ENCODE measurements at places on chromosomes 4 and X.

GRCh38 chrX:7996414-7996813, 69.2 kb upstream of the PNPLA4 start:
- DNase-seq = no peak

- no peak for DNase-seq
Measured at GRCh38 chr4:25926462-25926861, 12.4 kb downstream of the SMIM20 start.

DNA sequence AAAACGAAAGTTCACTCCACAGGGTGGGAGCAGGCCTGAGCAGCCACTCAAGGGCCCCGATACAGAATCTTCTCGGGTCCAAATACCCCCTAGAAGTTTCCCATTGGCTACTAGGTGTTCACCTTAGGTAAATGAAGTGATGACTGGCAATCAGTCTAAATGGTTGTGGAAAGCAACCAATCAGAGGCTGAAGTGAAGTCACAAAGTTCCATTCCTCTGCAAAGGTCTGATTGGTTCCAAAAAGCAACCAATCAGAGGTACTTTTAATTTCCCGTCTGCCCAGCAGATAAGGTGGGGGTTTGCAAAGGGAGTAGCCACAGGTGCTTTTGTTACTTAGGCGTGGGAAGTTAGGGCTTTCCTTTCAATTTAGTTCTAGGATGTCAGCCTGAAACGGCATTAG, 58.2 kb upstream of the NKAP start:
- DNase-seq = no peak

DNA sequence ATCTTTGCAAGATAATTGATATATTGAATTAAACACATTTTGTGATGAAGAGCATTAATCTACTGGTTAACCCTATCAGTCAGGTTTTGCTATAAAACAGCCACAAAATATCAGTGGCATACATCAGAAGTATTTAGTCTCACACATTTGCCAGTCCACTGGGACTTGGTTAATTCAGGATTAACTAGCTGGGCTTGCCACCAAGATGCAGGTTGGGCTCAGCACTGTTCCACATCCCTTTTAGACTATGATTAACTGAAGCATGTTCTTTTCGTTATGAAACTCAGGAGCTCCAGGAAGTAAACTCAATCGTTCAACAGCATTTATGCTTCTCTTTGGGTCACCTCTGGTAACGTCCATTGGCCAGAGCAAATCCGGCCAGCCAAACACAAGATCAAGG, 538.1 kb upstream of the HS3ST1 start:
- DNase-seq = no peak

DNA sequence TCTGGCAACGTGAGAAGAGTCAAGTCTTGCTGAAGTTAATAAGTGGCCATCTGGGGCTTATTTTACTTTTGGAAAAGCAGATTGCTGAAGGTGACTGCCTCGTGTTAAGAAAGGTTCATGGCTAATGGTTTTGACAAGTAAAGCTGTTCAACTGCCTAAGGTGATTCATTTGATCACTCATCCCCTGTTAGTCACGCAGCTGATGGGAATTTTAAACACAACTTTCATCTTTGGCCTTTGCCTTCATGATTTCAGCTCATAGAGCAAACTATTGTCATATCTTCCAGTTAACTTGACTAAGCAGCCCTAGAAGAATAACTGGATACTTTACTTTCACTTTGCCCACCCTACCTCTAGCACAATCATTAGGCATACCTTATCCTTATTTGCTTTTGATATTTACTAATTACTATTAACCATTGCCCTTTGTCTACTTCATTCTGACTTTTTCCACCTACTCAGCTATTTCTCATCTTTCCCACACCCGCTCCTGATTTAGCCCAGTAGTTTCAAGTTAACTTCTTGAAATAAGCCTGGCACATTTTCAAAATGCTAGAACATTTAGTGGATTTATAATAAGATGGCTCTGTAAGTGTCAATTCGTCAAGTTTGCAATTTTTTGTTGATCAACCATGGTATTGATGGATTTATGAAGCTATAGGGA, 170.6 kb upstream of the S100G start:
- no peak for DNase-seq

GRCh38 chr4:140904904-140905303, 148.7 kb upstream of the TBC1D9 start:
- DNase-seq = no peak

- peak; percentile 64 for DNase-seq
Measured at GRCh38 chr4:2353222-2354107, 65.0 kb downstream of the ZFYVE28 start.

DNA sequence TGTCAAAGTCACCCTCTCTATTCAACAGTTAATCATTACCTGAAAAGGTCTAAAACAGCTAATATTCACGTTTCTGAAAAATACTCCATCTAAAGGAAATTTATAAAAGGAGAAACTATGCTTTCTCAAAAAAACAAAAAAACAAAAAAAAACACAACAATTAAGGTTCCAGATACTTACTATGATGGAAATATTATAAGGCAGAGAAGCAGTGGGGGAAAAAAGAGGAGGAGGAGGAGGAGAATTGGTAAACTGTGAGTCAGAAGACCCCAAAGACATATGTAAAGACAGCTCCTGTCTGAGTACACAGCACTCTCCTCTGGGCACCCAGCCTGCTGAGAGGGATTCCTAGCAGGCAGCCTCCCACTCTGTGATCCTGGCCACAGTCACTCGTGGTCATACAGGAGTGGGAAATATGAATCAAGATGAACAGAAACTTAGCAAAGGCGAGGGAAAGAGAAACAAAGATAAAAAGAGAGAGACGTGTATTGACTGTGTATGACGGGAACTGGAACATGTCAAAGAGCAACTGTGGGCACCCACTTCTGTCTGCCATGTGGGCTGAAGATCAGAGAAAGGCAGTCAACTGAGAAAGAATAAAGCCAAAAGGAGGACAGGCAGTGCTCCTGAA, 12.5 kb downstream of the KLHL15 start:
- no peak for DNase-seq

- no peak for DNase-seq
Measured at GRCh38 chrX:123184219-123184865, at the start of gene GRIA3. Gene GRIA3 (plus strand): TSS chrX:123184278. CDS start chrX:123184536, 258 bp downstream.

DNA sequence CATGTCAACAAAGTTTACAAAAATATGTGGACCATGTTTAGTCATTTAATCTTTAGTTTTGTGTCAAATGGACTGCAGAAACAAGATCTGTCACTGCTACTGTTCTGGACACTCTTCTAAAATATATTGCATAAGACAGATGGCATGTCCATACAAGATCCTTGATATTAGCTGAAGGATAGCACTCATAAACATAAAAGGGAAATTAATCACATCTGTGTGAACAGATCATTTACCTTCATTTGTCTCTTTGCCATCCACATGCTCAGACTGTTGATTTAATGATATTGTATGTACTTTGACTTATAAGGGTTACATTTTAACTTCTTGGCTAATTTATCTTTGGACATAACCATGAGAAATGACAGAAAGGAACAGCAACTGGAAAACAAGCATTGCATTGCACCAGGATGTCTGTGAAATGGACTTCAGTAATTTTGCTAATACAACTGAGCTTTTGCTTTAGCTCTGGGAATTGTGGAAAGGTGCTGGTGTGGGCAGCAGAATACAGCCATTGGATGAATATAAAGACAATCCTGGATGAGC, at the start of gene UGT2B7:
Gene UGT2B7, plus strand, starts transcription at position 364 of the 546 bp plus-strand sequence. Its CDS starts 47 bp downstream, at position 411.
- no peak for DNase-seq

DNA sequence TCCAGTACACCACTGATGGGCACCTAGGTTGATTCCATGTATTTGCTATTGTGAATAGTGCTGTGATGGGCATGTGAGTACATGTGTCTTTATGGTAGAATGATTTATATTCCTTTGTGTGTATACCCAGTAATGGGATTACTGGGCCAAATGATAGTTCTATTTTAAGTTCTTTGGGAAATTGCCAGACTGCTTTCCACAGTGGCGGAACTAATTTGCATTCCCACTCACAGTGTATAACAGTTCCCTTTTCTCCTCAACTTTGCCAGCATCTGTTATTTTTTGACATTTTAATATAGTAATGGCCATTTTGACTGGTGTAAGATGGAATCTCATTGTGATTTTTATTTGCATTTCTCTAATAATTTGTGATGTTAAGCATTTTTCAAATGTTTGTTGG, 25.9 kb downstream of the CC2D2A start:
- DNase-seq = no peak

DNA sequence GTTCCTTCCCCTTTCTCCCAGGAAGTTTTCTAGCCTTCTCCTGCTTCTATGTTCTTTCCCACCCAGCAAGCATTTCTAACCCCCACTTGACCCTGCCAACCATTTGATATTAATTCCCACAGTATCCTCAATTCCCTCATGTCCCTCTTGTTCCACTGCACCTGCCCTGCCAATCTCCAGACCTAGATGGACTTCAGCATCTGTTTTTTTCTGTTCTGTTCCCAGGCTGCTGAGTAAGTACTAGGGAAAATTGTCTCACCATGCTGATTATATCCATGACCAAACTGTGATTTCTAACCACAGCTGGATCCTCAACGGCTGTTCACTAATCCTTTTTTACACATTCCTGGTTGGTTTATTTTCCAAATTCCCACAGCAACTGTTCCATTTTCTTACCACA, 37.7 kb downstream of the CLCN5 start:
- DNase-seq = no peak

DNA sequence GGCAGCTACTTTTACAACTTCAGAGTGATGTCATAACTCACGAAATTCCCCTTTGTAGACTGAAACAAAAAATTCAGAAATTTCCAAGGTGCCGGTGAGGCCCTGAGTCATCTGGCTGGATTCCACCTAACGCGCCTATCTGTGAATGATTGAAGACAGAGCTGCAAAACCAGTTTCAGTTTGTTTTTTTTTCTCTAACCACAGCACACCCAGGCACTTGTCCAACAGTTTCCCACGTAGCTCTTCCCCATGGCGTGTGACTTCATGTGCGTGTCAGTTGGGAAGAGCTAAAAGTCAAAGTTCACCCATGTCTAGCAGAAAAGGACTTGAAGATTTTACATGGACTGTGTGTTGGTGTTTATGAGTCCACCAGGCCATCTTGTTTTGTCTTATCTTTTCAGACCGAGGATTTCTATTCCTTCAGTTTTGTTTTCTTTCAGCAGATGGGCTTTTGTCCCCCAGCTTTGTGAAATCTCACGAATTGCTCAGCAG, 16.4 kb downstream of the TCEANC start:
- DNase-seq = no peak

DNA sequence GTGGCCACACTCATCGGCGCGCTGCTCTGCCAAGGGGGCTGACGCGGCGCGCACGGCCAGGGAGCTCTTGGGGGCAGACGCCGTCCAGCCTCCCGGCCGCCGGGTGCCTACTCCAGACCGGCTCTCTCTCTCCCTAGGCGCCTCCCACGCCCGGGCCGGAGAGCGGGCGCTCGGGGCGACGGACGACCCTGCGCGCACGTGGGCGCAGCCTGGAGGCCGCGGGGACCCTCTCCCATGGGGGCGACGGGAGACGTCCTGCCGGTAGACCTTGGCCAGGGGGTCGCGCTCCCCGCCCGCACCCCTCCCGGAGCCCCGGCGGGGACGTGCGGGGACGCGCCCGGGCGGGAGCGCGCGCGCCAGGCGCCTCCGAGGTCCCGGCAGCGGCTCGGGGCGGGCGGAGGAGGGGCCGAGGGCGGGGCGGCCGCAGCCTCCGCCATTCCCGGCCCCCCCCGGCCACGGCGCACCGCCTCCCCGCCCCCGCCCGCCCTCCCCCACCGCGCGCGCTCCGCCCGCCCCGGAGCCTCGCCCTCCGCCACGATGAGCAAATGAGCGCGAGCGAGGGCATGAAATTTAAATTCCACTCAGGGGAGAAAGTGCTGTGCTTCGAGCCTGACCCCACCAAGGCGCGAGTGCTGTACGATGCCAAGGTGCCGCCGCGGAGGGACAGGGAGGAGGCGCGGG, at the start of gene MSL3:
Gene MSL3, plus strand, starts transcription at position 519 of the 681 bp plus-strand sequence. Its CDS starts 27 bp downstream, at position 546.
- DNase-seq = peak; percentile 67

DNA sequence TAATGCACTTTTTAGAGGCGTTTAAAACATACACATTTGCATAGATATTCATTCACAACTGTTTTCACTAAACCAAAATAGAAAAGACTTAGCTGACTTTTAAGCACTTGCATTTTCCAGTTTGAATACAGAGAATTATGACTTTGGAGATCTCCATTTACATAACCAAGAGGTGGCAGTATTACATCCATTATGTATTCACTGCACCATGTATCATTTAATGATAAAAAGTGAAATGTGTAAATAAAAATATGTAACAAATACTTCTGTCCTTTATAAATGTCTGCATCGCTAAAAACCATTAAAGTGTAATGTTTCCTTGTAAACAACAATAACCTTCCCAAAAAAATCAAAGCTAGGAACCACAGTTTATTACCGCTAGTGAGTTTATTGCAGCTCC, 413.2 kb downstream of the FGF13 start:
- DNase-seq = no peak

GRCh38 chr4:21888195-21888976, 60.2 kb downstream of the KCNIP4 start:
- no peak for DNase-seq
